ENCODE measurements at places on chromosomes 12 and 14.

GRCh38 chr12:124492879-124493808 lies 74.3 kb downstream of the NCOR2 start:
- no peak for DNase-seq

DNA sequence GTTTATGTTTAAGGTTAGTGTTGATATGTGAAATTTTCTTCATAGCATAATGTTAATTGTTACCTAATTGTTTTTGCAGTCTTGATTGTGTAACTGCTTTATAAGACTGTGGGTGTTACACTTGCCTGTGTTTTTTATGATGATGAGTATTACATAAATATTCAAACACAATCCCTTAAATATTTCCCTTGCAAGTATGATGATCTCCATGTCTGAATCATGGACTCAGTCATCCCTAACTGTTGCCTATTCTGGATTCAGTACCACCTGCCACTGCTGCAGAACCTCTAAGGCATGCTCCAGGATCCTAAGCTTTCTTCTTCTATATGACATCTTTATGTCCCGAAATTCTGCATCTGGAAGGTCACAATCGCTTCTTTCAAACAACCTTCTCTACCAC lies 246.3 kb upstream of the CLEC14A start:
- DNase-seq, result no peak

- no peak for DNase-seq
Measured at GRCh38 chr12:130976171-130976720, 22.5 kb downstream of the ADGRD1 start.

GRCh38 chr12:64173456-64173855 lies 48.6 kb downstream of the KICS2 start:
- no peak for DNase-seq

DNA sequence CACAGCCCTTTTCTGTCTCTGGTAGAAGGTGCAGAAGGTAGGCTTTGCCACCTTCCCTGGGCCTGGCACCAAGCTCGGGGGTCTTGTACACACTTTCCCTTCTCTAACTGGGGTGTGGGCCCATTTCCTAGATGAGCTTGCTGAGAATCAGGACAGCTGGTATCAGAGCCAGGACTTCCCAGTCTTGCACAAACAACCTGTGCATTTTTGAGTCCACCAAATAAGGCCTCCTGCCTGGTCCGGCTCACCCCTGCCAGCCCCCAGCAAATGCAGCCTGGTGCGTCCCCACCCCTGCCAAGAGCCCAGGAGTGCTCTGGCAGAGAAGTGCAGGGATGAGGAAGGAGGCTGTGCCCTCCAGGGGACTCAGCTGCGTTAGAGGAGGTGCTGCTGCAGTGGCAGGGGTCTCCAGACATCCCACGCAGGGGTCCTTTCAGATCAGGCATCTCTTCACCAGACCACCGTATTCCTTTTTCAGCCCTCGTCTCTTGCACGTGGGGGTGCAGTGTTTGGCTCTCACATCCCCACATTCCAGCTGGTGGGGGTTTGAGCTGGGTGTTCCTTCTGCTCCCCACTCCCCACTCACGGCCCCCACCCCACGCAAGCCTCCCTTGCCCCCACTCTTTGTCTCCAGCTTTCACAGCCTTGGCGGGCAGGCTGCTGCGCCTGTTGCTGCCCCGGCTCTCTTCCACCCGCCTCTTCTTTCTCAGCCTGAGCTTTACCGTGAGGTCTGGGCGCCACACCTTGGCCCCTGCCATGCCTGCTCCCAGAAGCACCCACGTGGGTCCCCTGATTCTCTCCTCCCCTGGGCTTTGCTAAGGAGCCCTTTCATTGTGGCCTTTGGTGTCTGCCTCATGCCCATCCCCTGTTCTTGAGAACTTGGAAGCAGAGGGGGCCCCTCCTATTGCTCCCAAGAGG lies 32.3 kb downstream of the MEG3 start:
- DNase-seq, result no peak

DNA sequence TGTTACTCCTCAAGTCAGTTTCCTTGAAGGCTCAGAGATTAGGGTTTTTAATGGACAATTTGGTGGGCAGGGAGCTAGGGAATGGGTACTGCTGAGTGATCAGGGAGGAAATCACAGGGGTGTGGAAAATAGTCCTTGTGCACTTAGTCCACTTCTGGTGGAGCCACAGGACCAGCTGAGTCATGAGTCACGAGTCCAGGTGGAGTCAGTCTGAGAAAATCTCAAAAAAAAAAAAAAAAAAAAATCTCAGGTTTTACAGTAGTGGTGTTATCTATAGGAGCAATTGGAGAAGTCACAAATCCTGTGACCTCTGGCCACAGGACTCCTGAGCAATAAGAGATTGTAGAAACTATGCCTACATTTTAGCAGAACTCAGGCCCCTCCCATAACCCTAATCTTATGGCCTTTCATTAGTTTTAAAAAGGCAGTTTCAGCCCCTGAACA lies 28.2 kb upstream of the AMN1 start:
- no peak for DNase-seq

- no peak for DNase-seq
Measured at GRCh38 chr14:52538623-52539022, 13.7 kb downstream of the TXNDC16 start.

DNA sequence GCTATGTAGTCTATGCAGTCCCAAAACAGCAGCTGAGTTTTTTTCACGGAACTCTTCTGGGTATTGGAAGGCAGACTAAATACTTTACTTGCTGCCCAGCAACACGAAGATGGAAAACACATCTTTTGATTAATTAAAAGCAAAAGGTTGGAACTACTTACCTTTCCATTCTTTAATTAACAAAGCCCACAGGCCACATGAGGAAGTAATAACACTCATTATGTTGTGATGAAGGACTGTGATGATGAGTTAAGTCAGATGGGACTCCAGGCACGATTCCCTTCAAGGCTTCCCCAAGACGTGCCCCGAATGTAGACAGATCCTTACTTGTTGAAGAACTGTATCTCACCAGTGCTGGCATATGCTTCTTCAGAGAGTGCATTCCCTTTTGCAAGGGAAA lies 129.0 kb downstream of the WIF1 start:
- DNase-seq, result no peak

- no peak for DNase-seq
Measured at GRCh38 chr14:106802413-106803364, 1276.3 kb downstream of the TMEM121 start.

- no peak for DNase-seq
Measured at GRCh38 chr12:2503762-2504161, 291.0 kb upstream of the FKBP4 start.

DNA sequence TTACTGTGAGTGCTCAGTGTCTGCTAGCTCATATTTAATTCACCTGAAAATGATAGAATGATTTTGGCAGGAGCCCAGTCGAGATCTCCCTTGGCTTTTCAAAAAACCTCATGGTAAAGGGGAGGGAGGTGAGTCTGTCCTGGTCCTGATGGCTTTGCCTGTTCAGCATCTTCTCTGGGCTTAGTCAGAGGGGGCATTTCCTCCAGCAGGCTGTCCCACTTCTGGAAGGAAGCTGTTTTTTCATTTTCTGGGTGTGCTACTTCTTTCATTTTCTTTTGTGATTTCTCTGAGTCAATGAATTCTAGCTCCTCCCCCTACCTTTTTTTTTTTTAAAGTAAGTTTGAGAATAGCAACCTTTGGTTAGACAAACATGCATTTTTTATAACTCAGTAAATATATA lies 58.8 kb downstream of the TMX1 start:
- DNase-seq, result no peak

DNA sequence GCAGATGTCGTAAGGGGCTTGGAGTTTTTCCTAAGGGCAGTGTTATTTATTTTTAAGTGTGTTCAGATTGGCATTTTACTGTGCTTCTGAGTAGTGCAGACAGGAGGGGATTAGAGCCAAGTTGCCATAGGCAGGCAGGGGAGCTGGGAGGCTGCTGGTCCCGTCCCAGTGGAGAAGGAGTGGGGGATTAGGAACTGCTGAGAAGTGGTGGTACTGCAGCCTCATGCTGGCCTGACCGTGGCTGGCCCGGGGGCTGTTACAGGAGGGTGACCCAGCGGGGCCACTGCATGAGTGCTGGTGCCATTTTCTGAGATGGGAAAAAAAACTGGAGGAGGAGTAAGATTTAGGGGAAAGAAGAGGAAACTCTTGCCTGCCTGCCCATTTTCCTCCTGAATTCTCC lies 52.3 kb upstream of the DLK1 start:
- no peak for DNase-seq

GRCh38 chr14:100268591-100269207 lies 29.8 kb downstream of the YY1 start:
- DNase-seq, result no peak

DNA sequence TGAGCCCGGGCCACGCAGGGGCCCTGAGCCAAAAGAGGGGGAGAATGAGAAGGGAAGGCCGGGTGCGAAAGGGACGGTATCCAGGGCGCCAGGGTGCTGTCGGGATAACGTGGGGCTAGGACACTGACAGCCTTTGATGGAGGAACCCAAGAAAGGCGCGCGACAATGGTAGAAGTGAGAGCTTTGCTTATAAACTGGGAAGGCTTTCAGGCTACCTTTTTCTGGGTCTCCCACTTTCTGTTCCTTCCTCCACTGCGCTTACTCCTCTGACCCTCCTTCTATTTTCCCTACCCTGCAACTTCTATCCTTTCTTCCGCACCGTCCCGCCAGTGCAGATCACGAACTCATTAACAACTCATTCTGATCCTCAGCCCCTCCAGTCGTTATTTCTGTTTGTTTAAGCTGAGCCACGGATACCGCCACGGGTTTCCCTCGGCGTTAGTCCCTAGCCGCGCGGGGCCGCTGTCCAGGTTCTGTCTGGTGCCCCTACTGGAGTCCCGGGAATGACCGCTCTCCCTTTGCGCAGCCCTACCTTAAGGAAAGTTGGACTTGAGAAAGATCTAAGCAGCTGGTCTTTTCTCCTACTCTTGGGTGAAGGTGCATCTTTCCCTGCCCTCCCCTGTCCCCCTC lies 3.0 kb downstream of the SSTR1 start:
- DNase-seq, result no peak

- no peak for DNase-seq
Measured at GRCh38 chr12:1319212-1319611, 275.2 kb downstream of the FBXL14 start.

Measured in stimulated activated CD8-positive, alpha-beta memory T cell treated with anti-CD3 and anti-CD28 coated beads, Interleukin-4, amount 100 ng/mL, for 1 hour (primary cell).